Stimulated activated CD4-positive, alpha-beta T cell treated with anti-CD3 and anti-CD28 coated beads, TNF-alpha, amount 100 ng/mL, for 48 hours (primary cell): ENCODE measurements at places on chromosomes 4 and X.

DNA sequence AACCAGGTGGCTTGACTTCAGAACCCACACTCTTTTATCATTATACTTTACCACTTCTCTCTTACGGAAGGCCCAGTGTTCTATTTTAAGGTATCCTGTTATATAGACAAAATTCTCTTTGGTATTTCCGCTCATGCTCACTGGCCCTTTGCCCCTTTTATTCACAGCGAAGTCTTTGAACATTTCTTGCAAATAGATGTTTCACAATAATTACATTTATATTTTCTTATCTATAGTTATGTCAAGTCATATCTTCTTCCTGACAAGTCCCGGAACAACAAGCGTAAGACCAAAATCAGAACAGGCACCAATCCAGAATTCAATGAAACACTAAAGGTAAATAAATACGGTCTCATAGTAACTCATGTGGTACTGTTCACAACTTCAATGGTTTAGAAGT lies 102.0 kb downstream of the SYTL5 start:
- DNase-seq, result no peak

- no peak for DNase-seq
Observed at GRCh38 chrX:124634363-124634762, 288.0 kb downstream of the SH2D1A start.

GRCh38 chr4:121714548-121714947 lies 17.8 kb upstream of the ANXA5 start:
- DNase-seq, result no peak

DNA sequence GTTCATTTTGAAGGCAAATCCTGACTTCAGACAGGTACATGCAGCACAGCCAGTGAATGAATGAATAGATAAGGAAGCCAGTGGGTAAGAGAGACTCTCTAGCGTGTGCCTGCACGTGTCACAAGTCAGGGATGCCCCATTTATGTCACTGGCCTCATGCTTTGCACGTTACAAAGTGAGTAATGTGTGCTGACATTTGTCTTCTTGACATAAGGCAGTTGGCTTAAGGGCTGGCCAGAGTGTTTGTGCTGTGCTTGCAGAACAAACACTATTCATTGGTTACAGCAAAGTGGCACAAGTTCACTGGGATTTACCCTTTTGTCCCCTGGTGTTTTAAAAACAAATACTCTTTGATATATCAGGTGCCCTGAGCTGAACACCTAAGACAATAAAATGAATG lies 55.9 kb downstream of the CRMP1 start:
- DNase-seq, result no peak

DNA sequence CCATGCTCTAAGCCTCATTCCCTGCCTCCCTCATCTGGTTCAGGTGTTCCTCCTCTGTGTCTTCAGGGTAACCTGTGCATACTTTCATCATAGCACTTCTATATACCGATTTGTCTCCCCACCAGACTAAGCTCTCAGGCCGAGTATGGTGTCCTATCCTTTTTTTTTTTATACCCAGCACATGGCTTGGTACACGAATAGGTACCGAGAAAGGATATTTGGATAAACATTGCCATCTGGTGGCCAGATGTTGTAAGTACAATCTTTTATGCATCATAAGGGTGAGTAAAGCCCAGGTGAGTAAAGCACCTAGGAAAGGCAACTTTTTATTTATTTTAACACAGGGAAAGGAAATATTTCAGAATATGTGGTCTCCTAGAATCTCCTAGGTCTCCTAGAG lies 68.4 kb downstream of the MID2 start:
- DNase-seq, result peak; percentile 8

DNA sequence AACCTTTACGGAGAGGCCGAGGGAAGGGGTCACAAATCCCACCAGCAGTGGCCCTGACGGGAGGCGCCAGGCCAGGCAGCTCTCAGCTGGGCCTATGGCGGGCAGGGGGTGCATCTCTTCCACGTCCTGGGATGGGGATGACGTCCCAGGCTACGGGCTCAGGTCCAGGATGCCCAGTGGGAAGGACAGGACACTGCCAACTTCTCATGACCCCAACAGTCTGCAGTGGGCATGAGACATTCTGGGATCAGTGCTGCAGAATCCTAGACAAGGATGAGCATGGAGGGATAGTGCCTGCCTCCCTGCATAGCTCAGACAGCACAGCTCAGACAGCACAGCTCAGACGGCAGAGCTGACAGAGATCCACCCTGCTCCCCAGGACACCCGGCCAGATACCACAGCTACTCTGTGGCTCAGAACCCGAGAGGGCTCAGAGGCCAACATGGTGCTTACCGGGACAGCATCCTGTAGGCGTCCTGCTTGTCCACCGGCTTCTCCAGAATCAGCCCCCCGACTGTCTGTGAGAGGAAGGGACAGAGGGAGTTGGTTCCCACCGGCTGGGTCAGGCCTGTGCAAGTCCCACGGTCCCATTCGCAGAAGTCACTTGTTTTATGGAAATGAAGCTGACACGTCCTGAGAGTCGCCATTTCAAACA lies 17.3 kb downstream of the ASMTL start:
- DNase-seq, result no peak

DNA sequence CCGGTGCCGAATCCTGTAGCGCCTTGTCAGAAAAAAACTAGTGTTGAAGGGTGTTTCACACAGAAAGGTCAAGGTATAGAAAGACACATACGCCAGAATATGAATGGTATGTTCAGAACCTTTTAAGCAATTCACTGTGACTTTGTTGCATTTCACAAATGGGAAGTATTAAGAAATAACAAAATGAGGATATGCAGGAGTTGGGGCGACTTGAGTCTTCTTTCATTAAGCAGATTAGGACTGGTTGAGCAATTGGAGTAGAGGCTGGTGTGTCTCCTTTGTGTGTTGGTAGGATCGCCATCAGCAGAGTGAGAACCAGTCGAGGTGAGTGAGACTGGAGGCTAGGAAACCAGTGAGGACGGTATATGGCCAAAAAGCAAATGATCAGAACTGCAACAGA lies 1454.5 kb upstream of the TENM3 start:
- DNase-seq, result no peak

- no peak for DNase-seq
Observed at GRCh38 chrX:77342004-77342403, 105.2 kb upstream of the FGF16 start.

- no peak for DNase-seq
Observed at GRCh38 chr4:113593400-113594230, 167.9 kb downstream of the CAMK2D start.

GRCh38 chrX:132216806-132217202 lies 2.4 kb downstream of the RAP2C start:
- no peak for DNase-seq

- no peak for DNase-seq
Observed at GRCh38 chr4:186137196-186137794, 32.8 kb downstream of the FAM149A start.

GRCh38 chrX:39996536-39996935 lies 101.2 kb downstream of the BCOR start:
- no peak for DNase-seq

- no peak for DNase-seq
Observed at GRCh38 chrX:12241026-12241425, 102.8 kb downstream of the FRMPD4 start.

DNA sequence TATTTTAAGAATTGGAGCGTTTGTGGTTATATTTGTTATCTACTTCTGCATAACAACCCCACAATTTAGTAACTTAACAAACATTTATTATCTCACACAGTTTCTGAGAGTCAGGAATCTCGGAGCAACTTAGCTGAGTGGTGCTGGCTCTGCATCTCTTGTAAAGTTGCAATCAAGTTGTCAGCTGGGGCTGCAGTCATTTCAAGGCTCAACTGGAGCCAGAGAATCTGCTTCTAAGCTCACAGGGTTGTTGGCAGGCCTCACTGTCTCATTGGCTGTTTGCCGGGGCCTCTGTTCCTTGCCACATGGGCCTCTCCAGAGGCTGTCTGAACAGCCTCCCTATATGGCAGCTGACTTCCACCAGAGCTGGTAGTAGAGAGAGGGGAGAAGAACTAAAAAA lies 281.2 kb upstream of the GNPDA2 start:
- no peak for DNase-seq

DNA sequence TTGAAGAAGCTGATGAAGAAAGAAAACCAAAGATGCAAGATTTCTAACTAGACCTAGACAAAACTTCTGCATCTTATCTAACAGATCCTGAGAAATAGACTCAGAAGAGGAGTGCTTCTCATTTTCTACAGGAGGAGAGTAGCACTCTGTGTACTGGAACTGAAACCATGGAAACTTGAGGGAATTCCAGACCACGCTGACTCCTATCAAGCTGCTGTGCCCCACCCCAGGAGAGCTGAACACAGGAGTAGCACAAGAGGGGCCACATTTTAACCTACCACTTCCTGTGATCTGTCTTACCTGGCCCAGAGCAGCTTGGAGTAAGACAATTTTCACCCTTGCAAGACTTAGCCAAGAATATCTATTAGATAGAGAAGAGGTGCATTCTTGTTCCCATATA lies 248.9 kb downstream of the SCFD2 start:
- DNase-seq, result no peak

DNA sequence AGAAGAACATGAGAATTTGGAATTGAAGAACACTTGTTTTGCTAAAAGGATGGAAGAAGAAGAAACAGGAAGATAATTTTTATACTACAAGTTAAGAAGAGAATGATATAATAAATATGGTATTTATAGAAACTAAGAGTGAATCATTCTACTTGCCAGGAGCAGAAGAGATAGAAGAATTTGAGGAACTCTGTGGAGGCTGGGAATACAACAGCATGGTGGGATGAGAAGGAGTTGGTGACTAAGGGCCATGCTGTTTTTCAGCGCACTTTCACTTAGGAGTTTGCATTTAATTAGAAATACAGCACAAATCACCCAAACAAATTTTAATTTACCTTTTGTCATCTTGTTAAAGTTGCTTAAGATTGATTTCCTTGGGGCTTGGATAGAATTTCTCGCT lies 20.5 kb downstream of the HADH start:
- no peak for DNase-seq

DNA sequence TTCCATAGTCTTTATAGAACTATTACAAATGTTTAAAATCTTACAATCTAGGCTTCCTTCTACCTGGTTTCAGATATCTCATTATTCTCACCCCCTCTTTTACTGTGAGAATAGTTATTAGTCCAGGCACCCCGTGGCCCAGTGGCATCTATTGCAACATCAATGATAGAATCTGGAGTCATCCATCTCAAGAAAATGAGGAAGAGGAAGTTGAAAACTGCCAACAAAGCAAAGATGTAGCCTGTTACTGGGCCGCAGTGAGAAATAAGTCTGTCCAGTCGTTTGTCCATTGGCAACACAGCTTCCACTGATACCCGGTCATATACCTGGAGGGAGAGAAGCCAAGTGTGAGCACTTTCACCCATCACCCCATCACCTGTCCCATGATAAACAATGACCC lies 6.0 kb upstream of the ASB11 start:
- no peak for DNase-seq

GRCh38 chr4:72817012-72817411 lies 248.0 kb upstream of the ADAMTS3 start:
- DNase-seq, result no peak

- DNase-seq, result no peak
Observed at GRCh38 chrX:123487236-123487635, 245.6 kb downstream of the THOC2 start.

DNA sequence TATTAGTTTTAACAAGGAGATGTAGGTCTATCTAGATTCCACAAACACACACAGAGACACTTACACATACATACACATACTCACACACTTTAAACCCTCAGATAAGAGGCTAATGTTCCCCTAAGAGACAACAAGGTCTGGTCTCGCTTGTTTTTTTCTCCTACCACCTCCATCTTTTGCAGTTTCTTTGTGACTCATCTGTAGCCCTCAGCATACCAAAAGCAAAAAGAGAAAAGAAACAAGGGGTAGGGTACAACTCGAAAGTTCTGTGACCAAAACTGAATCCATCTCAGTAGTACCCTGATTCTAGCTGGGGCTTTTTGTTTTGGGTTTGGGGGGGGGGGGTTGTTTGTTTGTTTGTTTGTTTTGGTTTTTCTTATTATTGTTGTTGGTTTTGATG lies 12.2 kb upstream of the EXOSC9 start:
- no peak for DNase-seq

GRCh38 chrX:9844936-9845577 lies 58.8 kb downstream of the SHROOM2 start:
- DNase-seq, result no peak

GRCh38 chrX:118577041-118577440 lies 81.4 kb downstream of the DOCK11 start:
- DNase-seq, result no peak

GRCh38 chr4:12446256-12446655 lies 1017.6 kb upstream of the HS3ST1 start:
- no peak for DNase-seq

GRCh38 chr4:180106997-180107396 lies 2136.2 kb upstream of the TENM3 start:
- DNase-seq, result no peak

DNA sequence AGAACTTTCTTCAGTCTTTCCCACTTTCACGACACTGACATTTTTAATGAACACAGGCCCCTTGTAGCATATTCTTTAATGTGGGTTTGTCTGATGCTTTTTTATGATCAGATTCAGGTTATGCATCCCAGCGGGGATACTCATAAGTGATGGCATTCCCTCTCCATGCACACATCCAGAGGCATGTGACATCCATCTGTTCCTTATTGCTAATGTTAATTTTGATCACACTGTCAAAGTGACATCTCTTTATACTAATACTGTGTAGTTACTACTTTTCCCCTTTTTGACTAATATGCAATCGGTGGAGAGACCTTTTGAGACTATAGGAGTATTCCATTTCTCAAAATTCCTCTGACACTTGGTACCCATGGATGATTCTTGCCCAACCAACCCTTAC lies 43.8 kb upstream of the HS3ST1 start:
- DNase-seq, result no peak

- no peak for DNase-seq
Observed at GRCh38 chrX:68989865-68990606, 161.2 kb downstream of the EFNB1 start.

DNA sequence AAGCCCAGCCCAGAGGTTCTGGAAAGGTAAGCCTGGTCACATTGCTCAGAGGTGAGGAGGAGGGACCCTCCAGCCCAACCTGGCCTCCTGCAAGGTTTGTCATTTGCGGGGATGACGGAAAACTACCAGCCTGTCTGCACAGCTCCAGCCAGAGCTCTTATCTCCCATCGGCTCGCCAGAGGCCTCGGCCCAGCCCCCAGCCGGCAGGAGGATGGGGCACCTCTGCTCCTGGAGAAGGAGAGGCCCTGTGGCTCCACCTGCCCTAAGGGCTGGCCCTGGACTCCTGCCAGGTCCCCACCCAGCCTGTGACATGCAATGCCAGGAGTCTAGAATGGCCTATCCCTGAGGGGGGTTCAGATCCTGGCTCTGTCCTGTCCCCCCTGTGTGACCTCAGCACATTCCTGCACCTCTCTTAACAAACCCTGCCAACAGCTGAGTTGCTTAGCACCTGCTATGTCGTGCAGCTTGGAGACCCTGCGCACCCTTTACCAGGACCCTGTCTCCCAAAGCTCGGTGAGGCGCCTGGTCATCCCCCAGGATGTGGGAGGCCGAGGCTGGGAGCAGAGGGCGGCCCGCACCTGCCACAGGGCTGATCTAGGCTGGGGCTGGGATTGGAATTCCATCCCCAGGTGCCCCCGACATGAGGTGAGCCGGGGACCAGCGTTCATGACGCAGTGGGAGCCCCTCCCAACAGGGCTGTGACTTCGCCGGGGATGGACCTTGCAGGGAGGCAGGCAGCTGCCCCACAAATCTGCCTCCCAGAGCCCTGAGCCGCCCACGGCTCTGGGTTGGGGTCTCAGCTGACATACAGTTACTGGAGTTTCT lies 14.4 kb downstream of the ADRA2C start:
- DNase-seq, result no peak
